Aorta (tissue), 5 donors: ENCODE measurements at places on chromosomes 4 and X. TPM values are rescaled to one million over a fixed set of nuclear protein-coding genes. Genes with fewer than 3 reads are reported as not detected.

DNA sequence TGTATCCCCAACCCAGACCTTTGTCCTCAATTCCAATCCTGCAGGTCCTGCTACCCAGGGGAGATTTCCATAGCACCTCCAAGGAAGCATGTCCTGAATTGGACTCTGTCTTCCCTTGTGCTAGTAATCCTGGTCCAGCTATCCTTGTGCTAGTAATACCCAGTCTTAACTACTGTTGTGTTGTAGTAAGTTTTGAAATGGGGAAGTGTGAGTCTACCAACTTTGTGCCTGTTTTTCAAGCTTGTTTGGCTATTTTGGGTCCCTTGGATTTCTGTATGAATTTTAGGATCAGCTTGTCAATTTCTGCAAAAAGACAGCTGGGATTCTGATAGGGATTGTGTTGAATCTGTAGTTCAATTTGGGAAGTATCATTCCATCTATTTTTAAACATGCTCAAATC, 51.4 kb downstream of the CD99L2 start:
- no peak for DNase-seq

The NOX1 gene
- not detected for polyA plus RNA-seq

The TBX22 gene
- polyA plus RNA-seq, result not detected

- no peak for DNase-seq
These were observed 51.7 kb downstream of the GASK1B start for GRCh38 chr4:158121161-158121579.

The PNMA6A gene
- 1.3 TPM for polyA plus RNA-seq

GRCh38 chr4:7026107-7026506, 17.1 kb upstream of the TADA2B start:
- no peak for DNase-seq

DNA sequence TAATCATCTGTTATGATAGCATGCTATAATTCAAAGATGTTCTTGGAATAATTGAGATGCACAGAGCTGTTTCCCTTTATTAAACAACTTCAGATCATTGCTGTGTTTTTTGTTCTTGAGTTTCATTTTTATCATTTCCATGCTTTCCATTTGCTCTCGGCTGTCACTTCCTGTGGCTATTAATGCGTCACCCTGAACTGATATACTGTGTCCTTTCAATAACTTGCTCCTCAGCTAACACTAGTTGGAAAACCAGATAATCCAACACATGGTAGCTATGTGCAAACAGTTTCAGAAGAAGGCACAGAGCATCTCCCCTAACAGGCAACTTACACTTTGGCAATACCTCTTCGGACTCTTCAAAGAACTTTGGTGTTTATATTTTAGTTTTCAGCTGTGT, 376.0 kb downstream of the GBA3 start:
- DNase-seq, result no peak
